ENCODE measurements at places on chromosomes 11 and 22.

DNA sequence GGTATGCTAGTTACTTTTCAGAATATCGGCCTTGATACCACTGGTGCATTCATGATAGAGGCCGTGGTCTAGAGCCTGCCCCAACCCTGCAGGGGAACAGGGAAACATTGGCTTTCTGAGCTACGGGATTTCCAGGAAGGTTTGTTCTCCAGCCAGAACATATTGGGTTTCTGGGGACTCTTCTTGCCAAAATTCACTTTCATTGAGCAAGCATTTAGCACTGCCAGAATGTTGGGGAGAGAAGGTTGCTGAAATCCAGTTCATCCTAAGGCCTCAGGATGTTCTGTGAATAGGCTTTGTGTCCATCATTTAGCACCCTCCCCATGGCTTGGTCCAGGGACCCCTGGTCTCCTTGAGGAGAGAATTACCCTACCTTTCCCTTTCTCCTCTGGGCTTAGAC, 36.7 kb downstream of the DRG1 start:
- DNase-seq: no peak

DNA sequence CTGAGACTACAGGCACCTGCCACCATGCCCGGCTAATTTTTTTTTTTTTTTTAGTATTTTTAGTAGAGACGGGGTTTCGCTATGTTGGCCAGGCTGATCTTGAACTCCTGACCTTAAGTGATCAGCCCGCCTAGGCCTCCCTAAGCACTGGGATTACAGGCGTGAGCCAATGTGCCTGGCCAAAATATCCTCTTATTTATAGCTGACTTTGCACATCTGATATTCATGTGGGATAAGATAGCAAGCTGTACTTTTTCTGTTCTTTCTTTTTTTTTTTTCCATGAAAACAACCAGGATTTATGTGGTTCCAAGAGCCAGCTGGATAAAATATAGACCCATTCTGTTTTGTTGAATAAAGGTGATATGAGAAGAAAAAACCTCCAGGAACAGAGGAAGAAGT, 12.1 kb upstream of the XBP1 start:
- no peak for DNase-seq

DNA sequence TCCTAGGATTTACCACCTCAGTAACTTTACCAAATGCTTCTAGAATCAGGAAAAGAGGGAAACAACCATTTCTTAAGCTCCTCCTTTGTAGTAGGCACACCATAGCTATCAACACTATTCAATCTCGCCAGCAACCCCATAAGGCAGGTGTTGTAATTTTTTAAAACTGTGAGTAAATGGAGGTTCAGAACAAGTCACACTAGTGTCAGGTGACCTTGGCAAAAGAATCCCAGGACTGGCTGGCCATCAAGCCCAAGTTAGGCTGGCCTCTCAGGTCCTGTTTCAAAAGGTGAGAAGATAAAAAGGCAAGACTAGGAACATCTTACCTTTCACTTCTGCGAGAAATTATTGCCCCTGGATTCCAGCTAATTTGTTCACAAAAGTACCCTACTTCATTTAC, 713 bp downstream of the TOP3B start:
- DNase-seq: no peak

GRCh38 chr11:68325183-68325906, 13.0 kb downstream of the LRP5 start:
- no peak for DNase-seq

DNA sequence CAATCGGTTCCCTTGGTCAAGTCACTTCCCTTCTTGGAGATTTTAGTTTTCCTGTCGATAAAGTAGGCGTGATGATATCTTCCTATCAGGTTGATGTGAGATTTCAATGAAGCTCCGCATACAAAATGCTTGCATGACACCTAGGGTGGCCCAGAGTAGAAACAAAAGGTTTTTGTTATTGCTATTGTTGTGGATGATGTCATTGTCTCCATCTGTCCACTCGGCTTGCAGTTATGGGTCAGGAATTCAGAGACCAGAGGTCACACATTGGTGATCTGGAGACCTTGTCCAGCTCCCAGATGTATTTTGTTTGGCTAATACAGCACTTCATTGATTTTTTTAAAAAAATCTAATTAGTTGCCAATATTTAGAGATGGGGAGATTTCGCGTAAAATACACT, 382.1 kb downstream of the MN1 start:
- no peak for DNase-seq

- DNase-seq: no peak
These were observed 70.3 kb downstream of the SLC1A2 start for GRCh38 chr11:35348898-35349687.

DNA sequence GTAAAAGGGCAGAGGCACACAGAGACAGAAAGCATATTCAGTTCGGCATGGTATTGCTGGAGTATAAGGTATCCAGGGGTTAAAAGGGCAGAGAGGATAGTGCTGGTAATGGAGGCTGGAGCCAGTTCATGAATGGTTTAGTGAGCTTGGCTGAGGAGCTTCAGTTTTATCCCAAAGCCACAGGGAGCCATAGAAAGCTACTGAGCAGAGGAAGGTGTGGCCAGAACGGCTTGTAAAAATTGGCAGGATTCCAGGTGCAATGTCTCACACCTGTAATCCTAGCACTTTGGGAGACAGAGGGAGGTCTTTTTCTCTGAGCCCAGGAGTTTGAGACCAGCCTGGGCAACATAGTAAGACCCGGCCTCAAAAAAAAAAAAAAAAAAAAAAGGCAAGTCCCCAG, 186.1 kb downstream of the MYO18B start:
- DNase-seq: no peak

- DNase-seq: peak; percentile 52
These were observed 70.0 kb downstream of the SGSM1 start for GRCh38 chr22:24875862-24876506.

DNA sequence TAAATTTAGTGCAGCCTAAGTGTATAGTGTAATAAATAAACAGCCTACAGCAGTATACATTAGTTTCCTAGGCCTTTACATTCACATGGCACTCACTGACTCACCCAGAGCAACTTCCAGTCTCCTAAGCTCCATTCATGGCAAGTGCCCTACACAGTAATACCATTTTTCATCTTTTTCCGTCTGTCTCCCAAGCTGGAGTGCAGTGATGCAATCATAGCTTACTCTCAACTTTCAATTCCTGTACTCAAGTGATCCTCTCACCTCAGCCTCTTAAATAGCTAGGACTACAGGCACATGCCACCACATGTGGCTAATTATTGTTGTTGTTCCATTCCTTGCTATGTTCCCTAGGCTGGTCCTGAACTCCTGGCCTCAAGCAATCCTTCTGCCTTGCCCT, 54.4 kb downstream of the FCHSD2 start:
- no peak for DNase-seq

- DNase-seq: no peak
These were observed 329.7 kb downstream of the TBC1D22A start for GRCh38 chr22:47091921-47092700.

GRCh38 chr11:47899801-47900200, 51.7 kb upstream of the NUP160 start:
- no peak for DNase-seq

DNA sequence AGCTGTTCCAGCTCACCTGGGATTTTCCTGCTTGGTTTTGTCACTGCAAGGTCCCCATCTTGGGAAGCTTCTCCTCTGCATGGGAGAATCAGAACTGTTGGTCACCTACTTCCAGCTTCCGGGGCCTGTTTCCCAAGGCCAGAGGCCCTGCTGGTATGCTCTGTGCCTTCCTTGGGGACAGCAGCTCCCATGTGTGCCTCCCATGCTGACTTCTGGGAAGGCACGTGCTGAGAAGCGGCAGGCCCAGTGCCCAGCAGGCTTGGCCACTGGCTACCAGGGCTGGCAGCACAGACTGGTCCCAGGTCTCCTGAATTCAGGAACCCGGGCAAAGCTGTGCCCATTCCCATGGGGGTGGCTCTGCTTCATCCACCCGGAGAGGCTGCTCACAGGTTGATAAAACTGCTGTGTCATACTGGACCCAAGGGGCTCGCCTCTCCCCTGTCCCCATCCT, 33.8 kb downstream of the MYEOV start:
- DNase-seq: no peak

GRCh38 chr22:48179571-48180546, 1417.4 kb downstream of the TBC1D22A start:
- no peak for DNase-seq

DNA sequence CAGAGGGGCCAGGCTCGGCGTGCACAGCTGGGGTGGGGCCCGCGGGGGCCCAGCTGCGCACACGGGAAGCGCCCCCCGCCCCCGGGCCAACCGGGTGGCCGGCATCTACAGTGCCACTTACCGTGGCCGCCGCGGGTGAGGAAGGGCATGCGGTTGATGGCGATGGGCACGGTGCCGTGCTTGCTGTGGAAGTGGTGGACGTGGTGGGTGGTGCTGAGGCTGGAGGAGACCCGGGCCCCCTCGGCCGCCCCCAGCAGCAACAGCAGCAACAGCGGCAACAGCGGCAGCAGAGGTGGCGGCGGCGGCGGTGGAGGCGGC, 51.4 kb downstream of the SLC22A12 start:
- no peak for DNase-seq
